ENCODE measurements at places on chromosomes 16 and 17.

GRCh38 chr17:6421700-6422604 is 13.0 kb downstream of the AIPL1 start:
- peak; percentile 69 for DNase-seq

DNA sequence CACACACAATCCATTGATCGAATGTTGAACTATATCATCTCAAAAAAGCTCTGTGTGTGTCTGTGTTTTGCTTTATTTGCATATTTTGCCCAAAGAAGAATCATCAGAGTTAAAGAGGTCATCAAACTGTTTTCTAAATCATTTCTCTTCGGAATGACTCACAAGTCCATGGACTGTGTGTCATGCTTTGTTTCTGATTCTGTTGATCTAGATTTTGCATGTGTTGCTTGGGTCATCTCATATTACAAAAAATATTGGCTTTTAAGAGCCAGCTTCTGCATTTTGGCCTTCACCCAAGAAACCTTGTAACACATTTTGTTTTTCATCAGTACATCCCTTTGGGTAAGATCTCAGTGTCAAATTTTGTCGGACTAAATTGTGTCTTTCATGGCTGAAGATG is 471.2 kb upstream of the HSBP1 start:
- no peak for DNase-seq

GRCh38 chr16:78441298-78441697 is 341.8 kb downstream of the WWOX start:
- DNase-seq = no peak

DNA sequence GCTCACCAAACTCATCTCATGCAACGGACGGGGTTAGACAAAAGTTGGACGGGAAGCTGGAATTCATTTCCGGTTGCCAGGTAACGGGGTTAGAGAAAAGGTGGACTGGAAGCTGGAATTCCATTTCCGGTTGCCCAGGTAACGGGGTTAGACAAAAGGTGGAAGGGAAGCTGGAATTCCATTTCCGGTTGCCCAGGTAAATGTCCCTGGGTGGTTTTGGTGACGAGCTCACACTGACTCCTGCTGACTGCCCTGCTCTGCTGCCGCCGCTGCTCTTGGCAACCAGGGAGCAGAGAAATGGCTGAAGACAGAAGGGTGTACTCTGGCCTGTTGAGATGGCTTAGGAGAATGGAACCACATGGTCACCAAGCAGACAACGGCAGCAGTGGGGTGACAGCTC is 170.3 kb upstream of the RPH3AL start:
- DNase-seq = no peak

DNA sequence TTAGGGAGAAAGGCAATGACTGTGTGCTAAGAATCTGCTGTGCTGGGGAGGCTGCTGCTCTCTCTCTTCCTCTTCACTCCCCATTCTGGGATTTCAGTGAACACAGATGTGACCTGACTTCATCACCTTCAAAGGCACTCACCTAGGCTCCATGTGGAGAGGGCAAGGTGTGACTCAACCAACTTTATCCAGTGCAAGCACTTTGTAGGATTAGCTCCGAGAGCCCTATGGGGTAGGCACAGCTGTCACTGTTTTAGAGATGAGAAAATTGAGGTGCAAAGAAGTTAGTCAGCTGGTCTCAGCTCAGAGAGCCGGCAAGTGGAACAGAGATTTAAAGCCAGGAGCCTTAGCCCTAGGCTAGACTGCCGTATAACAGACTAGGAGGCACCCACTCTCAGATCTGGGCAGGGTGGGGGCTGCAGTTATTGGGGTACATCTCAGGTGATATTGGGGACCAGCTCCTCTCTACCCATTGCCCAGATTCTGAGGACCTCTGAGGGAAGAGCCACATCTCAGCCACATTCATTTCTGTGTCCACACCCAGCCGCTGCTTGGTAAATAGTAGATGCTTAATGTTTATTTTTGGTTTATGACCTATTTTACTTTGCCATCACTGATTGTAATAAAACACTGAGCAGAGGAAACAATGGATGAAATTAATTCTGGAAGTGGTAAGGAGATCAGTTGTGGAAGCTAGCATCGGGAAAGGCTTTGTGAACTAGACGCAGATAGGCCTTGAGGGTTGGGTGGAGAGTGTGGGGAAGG is 138.8 kb downstream of the CCDC182 start:
- no peak for DNase-seq

DNA sequence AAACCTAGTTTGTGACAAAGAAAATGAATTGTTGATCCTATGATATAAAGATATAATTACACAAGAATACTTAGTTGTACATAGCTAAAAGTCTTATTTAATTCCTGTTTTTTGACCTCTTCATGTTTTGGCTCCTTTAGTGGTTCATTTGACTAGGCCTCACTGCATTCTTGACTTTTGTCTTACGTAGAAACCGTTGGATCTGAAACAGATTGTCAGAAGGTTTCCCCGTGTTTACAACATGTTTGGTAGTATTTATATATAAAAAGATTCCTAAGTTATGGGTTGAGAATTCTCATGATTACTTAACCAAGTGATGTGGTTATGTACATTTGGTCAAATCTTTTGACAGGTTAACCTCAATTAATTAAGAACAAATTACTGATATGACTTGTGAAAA is 162.8 kb downstream of the BCAS3 start:
- DNase-seq = no peak
